ENCODE measurements at places on chromosomes 7 and 10. TPM values are rescaled to one million over a fixed set of nuclear protein-coding genes. Genes with fewer than 3 reads are reported as not detected.

GRCh38 chr10:9545073-9545472 lies 1472.6 kb upstream of the CELF2 start:
- H3K4me1 ChIP-seq = no peaks in the 10 kb centered on the region
- no peaks in the 10 kb centered on the region for H3K36me3 ChIP-seq

DNA sequence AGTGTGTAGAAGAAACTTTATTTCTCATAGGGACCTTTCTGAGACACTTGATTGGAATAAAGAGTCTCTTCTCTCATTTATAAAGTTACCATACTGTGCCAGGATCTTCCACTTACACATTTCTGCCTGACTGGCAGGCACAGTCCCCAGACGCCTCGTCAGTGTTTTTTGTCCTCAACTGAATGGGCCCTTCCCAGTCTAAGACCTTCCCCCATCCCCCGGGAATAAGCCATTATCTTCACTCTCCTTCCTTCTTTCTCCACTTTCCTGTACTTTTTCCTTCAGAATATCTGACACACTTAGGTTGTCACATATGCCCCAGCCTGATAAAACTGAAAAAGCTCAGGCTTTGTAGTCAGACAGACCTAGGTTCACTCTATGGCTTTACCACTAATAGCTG lies 35.3 kb upstream of the KCNIP2 start:
- no peak overlapping the region for H3K27ac ChIP-seq
- no peaks in the 10 kb centered on the region for H3K4me1 ChIP-seq
- DNase-seq = no peak

The BAMBI gene
- 2.5 TPM for total RNA-seq

DNA sequence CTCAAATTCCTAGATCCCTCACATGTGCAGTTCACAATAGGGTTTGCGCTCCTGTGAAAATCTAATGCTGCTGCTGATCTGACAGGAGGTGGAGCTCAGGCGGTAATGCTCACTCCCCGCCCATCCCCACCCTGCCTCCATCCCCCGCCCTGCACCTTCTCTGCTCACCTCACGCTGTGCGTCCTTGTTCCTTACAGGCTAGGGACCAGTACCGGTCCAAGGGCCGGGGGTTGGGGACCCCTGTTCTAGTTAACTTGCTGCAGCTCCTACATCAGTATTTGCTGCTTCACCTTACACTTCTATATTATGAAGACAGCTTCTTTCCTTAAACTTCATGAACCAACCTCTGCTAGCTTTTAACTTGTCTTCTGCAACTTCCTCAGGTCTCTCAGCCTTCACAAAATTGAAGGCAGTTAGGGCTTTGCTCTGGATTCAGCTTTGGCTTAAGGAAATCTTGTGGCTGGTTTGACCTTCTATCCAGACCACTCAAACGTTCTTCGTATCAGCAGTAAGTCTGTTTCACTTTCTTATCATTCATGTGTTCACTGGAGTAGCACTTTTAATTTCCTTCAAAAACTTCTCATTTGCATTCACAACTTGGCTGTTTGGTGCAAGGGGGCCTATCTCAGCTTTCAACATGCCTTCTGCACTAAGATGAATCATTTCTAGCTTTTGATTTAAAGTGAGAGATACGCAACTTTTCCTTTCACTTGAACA lies 1.7 kb upstream of the TNKS2 start:
- no peaks in the 10 kb centered on the region for H3K36me3 ChIP-seq
- H3K27ac ChIP-seq = peak overlapping the region; percentile 98
- H3K4me3 ChIP-seq = peak overlapping the region; percentile 19
- H3K27me3 ChIP-seq = no peaks in the 10 kb centered on the region
- DNase-seq = no peak

DNA sequence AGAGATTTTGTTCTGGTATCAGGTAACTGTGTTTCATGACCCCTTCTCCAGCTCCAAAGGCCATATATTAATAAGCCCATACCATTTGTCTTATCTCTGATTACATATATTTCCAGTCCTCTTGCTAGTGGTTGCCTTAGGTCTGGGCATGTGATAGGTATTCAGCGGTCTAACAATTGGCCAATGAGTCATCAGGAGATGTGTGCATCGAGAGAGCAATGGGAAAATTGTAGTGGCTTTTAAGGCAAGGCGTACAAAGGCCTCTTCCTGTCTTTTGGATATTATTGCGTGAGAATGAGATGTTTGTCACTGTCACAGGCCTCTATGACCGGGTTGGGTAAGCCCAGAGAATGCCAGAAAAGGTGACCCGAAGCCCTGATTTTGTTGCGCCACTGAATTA lies 38.6 kb upstream of the SFRP5 start:
- H3K27me3 ChIP-seq = peaks cover 18% of the 10 kb centered on the region
- no peak overlapping the region for H3K27ac ChIP-seq
- no peaks in the 10 kb centered on the region for H3K4me1 ChIP-seq
- H3K36me3 ChIP-seq = no peaks in the 10 kb centered on the region
- no peak overlapping the region for H3K4me3 ChIP-seq
- no peak for DNase-seq

DNA sequence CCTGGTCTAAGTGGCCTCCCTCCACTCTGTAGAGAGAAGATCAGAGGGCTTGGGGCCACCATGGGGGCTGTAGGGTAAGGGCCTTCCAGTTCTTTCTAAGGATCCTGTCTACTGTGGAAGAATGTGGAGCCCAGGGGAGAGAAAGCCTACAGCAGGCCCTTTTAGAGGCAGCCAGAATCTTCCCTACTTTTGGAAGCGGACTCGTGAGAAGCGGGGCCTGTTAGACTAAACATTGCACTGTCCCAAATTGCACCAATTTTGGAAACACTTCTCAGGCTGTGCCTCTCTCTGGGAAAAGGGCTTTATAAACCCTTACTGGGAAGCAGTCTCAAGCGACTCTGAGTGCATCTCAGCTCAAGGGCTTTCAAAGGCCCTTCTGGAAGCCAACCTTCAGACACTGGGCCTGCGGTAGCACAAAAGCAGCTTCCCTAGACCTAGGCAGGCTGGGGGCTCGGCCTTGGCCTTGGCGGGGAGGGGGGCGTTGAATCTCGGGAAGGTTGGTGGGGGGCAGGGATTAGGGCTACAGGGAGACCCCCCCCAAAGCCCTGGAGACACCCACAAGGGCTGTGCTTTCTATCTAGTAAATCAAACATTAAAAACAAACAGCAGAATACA lies 298.1 kb downstream of the GFRA1 start:
- no peaks in the 10 kb centered on the region for H3K27me3 ChIP-seq
- no peaks in the 10 kb centered on the region for H3K36me3 ChIP-seq
- no peaks in the 10 kb centered on the region for H3K4me1 ChIP-seq

The LRRTM3 gene
- under 0.01 TPM for total RNA-seq

- DNase-seq = no peak
- H3K27ac ChIP-seq = peak overlapping the region; percentile 82
- H3K27me3 ChIP-seq = no peaks in the 10 kb centered on the region
- H3K36me3 ChIP-seq = peaks cover 15% of the 10 kb centered on the region
- peaks cover 26% of the 10 kb centered on the region for H3K4me1 ChIP-seq
Measured at GRCh38 chr10:119677904-119678755, 26.9 kb downstream of the BAG3 start.

The GTF2IRD1 gene
- 26.8 TPM for total RNA-seq

The CFAP43 gene
- 0.38 TPM for total RNA-seq

The PDK4 gene
- 4.1 TPM for total RNA-seq

DNA sequence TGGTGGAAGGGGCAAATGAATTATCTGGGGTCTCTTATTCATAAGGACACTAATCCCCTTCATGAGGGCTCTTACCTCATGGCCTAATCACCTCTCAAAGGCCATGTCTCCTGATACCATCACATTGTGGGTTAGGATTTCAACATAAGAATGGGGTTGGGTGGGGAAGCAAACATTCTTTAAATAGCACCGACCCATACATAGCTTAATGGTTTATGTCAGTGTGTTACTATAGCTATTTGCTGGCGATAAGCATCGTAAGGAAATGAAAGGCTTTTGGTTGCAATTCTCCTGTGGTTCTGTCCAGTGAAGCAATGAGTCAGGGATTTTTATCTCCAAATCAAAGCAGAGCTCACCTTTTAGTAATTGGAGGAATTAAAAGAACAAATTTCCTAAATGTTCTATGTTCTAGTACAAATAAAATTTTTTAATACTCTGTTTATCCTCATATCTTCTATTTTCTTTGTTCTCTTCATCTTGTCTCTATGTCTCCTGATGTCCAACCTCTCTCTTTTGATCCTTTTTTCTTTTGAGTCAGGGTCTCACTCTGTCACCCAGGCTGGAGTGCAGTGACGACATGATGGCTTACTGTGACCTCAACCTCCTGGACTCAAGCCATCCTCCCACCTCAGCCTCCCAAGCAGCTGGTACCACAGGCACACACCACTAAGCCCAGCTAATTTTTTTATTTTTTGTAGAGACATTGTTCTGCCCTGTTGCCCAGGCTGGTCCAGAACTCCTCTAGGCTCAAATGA lies 57.0 kb upstream of the GLCCI1 start:
- no peaks in the 10 kb centered on the region for H3K36me3 ChIP-seq
- no peaks in the 10 kb centered on the region for H3K27me3 ChIP-seq
- H3K27ac ChIP-seq = no peak overlapping the region
- no peaks in the 10 kb centered on the region for H3K4me1 ChIP-seq
- H3K4me3 ChIP-seq = no peak overlapping the region
- no peak for DNase-seq

The C7orf57 gene
- 0.88 TPM for total RNA-seq

The ITGB8 gene
- 23.5 TPM for total RNA-seq

The NOS3 gene
- total RNA-seq = 1.4 TPM

The UFSP1 gene
- total RNA-seq = 6.6 TPM

- peak overlapping the region; percentile 95 for H3K27ac ChIP-seq
- DNase-seq = no peak
- peaks cover 54% of the 10 kb centered on the region for H3K4me1 ChIP-seq
- H3K36me3 ChIP-seq = no peaks in the 10 kb centered on the region
- H3K4me3 ChIP-seq = peak overlapping the region; percentile 64
Measured at GRCh38 chr10:97332591-97333350, 1.8 kb downstream of the FRAT2 start.

- H3K27ac ChIP-seq = no peak overlapping the region
- no peaks in the 10 kb centered on the region for H3K27me3 ChIP-seq
- H3K36me3 ChIP-seq = peaks cover 49% of the 10 kb centered on the region
- H3K4me3 ChIP-seq = no peak overlapping the region
- no peak for DNase-seq
- H3K4me1 ChIP-seq = peaks cover 5% of the 10 kb centered on the region
Measured at GRCh38 chr7:30598121-30598876, 3.6 kb downstream of the GARS1 start.

- peak within 1 kb of the TSS; percentile 93 for H3K27ac ChIP-seq
- no peaks in the 10 kb centered on the region for H3K27me3 ChIP-seq
- peaks cover 51% of the 10 kb centered on the region for H3K4me1 ChIP-seq
- peak within 1 kb of the TSS; percentile 83 for H3K4me3 ChIP-seq
Measured at GRCh38 chr10:121598263-121599249, at the start of gene FGFR2. FGFR2 (minus strand) TSS chr10:121598444; CDS start chr10:121593817, 4,627 bp downstream.

DNA sequence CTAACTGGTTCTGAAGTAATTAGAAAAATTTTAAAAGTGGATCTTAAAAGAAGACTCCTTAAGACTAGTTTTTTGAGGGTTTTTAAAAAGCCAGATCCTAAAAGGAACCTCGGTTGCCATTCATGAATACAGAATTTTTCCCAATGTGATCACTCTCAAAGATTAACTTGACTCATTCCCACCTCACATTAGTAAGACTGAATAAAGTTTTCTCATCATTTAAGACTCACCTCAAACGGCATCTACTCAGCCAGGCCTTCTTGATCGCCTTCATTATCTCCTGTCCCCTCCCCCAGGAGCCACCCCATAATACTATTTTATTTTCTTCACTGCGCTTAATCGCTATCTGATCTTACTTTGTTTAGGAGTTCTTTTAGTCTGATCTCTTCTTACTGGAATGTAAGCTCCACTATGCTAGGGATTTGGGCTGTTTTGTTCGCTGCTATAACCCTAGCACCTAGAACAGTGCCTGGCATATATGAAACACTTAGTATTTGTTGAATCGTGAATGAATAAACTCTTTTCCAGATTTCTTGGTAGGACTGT lies 55.9 kb upstream of the PCGF5 start:
- no peak for DNase-seq
- H3K4me1 ChIP-seq = peaks cover 9% of the 10 kb centered on the region
- peak overlapping the region; percentile 92 for H3K4me3 ChIP-seq
- no peaks in the 10 kb centered on the region for H3K27me3 ChIP-seq
- no peaks in the 10 kb centered on the region for H3K36me3 ChIP-seq

The BTBD16 gene
- total RNA-seq = not detected

DNA sequence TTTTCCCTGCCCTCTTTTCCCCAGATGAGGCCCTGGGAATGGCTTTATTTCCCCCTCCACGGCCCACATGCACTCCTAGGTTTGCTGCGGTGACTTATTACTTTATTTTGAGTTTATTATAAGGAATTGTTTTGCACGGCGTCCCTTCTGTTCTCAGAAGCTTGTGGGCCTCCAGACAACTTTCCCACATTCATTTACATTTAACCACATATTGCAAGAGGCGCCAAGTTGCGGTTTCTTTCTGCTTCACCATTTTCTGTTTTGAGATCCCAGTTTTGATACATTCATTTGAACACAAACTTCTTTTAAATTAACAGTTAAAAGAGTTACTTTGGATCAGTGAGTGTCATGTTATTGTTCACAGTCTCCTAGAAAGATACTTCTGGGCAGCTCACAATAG lies 532.5 kb upstream of the MGMT start:
- no peaks in the 10 kb centered on the region for H3K27me3 ChIP-seq
- H3K4me1 ChIP-seq = no peaks in the 10 kb centered on the region
- H3K36me3 ChIP-seq = no peaks in the 10 kb centered on the region
- H3K4me3 ChIP-seq = no peak overlapping the region

GRCh38 chr7:5750031-5750653 lies 31.3 kb downstream of the RNF216 start:
- no peaks in the 10 kb centered on the region for H3K4me1 ChIP-seq
- DNase-seq = no peak
- H3K27ac ChIP-seq = no peak overlapping the region
- H3K4me3 ChIP-seq = no peak overlapping the region

DNA sequence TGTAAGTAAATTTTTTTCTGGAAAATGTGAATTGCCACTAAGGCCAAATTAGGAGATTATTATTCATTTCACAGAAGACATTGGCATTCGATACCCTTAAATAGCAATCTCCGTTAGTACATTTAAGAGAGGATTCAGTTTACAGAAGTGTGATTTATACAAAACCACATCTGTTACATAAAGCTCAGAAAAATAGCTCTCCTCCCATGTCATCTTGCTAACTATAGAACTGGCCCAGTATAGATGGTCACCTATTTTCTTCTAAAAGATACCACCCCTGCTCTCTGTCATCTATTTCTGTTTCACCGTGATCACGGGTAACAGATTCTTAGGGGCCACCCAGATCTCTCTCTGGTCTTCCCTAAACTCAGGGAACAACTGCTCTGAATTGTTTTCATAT lies 119.1 kb downstream of the HIP1 start:
- H3K4me1 ChIP-seq = no peaks in the 10 kb centered on the region
- no peaks in the 10 kb centered on the region for H3K36me3 ChIP-seq
- H3K27ac ChIP-seq = no peak overlapping the region
- no peaks in the 10 kb centered on the region for H3K27me3 ChIP-seq

The CALML5 gene
- 21.2 TPM for total RNA-seq

The CALHM3 gene
- not detected for total RNA-seq
